Pancreas (tissue), 10 donors: ENCODE measurements at places on chromosomes 5 and 9. TPM values are rescaled to one million over a fixed set of nuclear protein-coding genes. Genes with fewer than 3 reads are reported as not detected.

DNA sequence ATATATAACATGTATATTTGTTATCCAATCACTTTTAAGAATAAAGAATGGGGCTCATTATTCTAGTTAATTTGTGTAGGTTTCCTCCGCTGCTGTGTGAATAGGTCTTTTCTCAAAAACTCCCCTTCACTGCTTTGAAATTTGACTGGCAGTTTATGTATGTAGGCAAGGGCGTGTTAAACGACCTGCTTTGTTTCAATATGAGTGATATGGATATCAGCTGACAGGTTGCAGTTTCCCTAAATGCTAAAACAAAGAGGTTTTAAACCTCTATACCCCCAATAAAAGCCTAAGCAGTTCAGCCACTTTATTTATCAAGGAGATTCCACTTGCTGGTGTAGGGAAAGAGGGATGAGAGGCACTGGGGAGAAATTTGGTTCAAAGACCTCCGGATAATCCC is 159.6 kb downstream of the TMEM167A start:
- no peak for DNase-seq

DNA sequence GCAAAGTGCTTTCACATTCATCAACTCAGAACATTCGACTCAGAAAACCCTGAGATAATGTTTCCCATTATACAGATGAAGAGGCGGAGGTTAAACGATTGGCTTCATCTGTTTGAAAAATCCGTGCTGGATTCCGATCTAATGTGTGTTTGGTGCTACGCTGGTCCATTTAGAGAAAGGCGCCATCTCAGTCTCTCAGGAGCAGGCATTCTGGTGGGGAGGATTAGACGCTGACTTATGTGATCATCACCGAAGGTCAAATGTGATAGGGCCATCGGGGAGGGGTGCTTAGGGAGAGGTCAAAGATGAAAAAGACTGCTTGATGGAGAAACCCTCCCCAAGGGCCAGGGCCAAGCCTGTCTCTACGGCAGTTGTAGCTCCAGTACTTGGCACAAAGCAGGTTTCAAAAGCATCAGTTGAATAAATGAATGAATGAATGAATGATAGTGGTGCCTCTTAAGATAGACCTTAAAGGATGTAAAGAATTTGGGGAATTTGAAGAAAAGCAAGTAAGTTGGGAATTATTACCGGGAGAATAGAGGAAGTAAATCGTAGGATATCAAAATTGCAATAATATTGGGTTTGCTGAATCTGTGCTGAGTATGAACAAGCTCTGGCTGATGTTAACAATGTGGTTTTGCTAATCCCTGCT is 160.6 kb upstream of the SHB start:
- no peak for DNase-seq

Gene DRD1
- polyA plus RNA-seq = 0.21 TPM

GRCh38 chr9:88536951-88537760 is 2.2 kb downstream of the NXNL2 start:
- DNase-seq = no peak

Gene HRCT1
- 0.33 TPM for polyA plus RNA-seq

Gene C9orf153
- polyA plus RNA-seq = 0.42 TPM

Gene PITX1
- polyA plus RNA-seq = 0.15 TPM

- no peak for DNase-seq
Observed at GRCh38 chr5:172864747-172865146, 30.7 kb downstream of the ERGIC1 start.

DNA sequence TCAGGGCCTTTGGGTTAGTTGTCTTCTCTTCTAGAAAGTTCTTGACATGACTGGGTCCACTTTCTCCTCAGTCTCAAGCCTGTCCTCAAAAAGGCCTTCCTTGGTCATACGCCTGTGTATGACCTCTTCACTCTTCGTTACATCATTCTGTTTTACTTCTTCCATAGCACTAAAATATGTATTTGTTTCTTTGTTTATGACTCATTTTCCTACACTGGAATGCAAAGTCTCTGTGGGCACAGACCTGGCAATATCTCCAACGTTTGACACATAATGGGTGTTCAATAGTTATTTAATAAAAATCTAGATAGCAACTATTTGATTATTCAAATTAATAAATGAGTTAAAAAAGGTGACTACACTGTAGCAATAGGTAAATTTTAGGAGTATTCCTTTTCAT is 85.1 kb downstream of the YIPF5 start:
- no peak for DNase-seq

Gene LSM11
- 1.2 TPM for polyA plus RNA-seq

DNA sequence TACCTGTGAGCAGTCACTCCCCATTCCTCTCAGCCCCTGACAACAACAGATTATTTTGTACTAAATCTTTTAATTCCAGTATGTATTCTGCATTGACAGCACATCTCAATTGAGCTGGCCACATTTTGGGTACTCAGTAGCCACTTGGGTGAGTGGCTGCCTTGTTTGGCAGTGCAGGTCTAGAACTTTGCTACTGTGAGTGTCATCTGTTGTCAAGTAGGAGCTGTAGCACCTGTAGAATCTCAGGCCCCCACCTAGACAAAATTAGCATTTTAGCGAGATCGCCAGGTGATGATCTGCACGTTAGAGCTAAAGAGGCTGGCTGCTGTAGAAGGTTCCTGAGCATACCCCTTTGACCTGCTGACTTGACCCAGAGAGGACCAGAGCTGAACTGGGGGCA is 44.4 kb upstream of the CPEB4 start:
- DNase-seq = no peak

DNA sequence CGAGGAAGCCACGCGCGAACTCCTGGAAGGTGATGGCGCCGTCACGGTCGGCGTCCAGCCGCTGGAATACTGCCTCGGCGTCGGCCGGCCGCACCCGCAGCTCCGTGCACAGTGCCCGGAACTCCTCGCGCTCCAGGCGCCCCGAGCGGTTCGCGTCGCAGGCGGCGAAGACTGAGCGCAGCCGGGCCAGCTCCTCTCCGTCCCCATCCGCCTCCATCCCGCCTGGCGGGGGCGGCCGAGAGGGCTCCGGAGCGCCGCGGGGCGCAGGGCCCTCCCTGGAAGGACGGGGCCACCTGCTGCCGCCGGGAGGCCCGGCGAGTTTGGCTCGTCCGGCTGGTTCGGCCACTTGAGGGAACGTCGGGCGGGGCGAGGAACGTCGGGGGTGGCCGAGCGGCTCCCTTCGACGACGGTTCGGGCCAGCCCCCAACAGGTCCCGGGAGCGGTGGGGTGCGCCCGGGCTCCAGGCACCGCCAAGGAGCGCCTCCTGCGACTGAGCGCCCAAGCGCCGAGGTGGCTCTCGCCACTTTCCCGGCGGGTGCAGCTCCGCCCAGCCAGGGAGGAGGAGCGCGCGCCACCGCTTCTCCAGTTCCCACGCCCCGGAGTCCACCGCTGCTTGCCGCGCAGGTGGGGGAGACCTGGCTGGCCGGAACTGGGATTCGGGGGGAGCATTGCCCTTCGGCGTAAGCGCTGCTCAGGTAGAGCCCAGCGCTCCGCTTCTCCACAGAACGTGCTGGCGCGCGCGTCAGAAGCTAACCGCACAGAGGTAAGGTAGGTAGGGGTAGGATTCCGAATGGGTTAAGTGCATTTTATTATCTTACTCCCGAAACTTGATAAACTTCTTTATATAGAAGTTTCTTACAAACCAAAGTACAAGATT is at the start of gene RASEF:
TSS of gene RASEF (minus strand) at position 492 of the 877 bp plus-strand sequence. CDS start at position 217, 275 bp downstream.
- peak; percentile 89 for DNase-seq

DNA sequence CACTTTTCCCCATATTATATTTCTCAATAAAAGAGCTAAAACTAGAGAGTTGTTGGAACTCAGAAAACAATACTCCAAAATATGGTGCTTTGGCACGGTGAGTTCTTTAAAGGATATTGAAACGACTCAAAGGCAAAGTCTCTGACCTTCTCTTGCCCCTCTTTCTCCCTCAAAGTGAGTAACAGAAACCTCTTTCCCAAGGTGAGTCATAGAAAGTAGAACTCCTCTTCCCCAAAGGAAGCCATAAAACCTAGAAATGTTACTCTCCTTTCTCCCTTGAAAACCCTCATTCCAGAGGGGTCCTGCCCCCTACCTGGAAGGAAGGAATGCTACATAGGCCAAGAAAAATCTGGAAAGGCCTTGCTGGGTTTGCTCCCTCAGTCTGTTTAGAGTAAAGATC is 47.5 kb downstream of the RAPGEF6 start:
- no peak for DNase-seq

DNA sequence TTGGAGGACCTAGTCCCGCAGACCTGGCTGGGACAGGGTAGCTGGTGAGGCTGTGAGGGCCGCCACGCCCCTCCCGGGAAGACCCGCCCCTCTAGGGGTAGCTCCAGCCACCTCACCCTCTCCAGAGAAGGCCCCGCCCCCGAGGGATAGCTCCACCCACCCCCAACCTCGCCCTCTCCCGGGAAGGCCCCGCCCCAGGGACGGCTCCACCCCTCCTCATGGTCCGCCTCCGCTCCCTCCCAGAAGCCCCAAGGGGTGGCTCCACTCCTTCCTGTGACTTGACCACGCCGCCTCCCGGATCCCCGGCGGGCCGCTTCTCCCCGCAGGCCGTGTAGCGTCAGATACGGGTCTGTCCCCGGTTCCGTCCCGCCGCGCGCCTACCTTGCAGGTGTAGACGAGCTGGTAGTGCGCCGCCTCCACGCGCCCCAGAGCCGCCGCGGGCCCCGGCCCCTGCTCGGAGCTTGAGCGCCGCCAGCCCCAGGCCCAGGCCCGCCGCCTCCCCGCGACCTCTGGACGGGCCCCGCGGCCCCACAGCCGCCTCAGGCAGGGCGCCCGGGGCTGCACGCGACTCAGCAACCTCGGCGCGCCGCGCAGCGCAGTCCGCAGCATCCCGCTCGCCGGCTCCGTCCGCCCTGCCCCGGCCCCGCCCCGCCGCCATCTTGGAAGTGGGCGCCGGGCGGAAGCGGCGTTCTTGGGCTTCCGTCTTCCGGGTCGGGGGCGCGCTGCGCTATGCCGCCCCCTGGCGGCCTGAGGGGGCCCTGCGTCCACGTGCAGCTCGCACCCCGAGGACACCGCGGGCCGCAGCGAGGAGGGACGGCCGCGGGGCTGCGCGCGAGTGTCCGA is at the start of gene DNLZ:
TSS of gene DNLZ (minus strand) at position 639 of the 843 bp plus-strand sequence. CDS start at position 609, 30 bp downstream.
- DNase-seq = peak; percentile 99

- DNase-seq = no peak
Observed at GRCh38 chr5:10384483-10384882, 31.0 kb downstream of the MARCHF6 start.

DNA sequence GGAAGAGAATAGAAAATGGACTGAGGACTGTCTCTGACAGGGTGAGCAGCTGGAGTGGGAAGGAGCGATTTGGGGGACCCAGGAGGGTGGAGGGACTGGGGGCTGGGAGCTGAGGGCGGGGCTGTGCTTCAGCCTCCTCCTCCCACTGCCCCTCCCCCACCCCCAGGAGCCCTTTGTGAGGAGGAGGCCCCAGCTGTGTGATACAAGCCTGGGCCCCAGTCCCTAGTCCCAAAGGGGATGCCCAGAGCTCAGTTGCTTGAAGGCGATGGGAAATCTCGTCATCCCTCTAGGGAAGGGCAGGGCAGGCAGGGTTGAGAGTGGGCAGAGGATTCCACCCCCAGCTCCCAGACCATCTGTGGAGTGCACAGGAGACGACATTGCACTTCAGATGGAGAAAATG is at the start of gene SPATA31E1:
TSS of gene SPATA31E1 (plus strand) at position 251 of the 400 bp plus-strand sequence. CDS start at position 266, 15 bp downstream.
- DNase-seq = no peak

- DNase-seq = no peak
Observed at GRCh38 chr9:90249094-90249493, 393.5 kb downstream of the DIRAS2 start.

Gene IL5
- not detected for polyA plus RNA-seq

Gene TPRN
- 66.5 TPM for polyA plus RNA-seq

Gene RAI14
- 5.4 TPM for polyA plus RNA-seq

Gene PDCD1LG2
- 0.08 TPM for polyA plus RNA-seq

Gene ARAP3
- 11.9 TPM for polyA plus RNA-seq

Gene ZDHHC11B
- polyA plus RNA-seq = 6.6 TPM

DNA sequence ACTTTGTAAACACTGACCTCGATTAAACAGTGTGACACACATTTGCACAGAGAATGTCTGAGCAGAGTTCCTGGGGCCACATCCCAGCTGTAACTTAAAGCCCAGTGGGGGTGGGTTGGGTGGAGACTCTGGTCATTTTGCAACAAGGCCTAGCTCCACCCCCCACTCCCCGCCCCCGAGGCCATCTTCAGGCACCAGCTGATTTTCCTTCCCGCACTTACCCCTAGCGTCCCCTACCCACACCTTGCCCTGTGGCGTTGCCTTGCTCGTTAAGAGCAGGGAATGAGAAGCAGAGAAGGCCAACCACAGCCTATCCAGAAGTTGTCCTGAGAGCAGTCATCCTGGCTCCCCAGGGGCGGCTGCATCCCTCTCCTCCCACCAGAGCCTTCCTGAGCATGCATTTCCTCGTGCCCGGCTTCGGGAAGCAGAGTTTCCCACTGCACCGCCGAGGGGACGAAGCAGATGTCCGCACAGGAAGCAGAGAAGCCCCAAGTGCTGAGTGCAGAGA is 101.7 kb upstream of the SARDH start:
- DNase-seq = no peak

DNA sequence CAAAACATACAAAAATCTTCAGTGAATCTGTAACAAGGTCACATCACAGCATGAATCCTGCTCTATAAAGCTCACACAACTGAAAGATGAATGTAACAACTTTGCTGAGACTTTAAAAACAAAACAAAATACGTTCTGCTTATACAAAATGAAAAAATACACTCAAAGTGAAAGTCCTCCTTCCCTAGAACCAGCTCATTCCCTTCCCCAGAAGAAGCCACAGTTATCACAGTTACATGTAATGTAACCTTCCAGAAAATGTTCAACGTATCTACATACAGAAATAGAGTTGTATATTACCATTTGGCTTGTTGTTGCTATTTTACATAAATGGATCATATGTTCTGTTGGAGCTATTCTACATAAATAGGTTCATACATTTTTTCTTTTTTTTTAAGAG is 2.6 kb downstream of the AUH start:
- DNase-seq = no peak

- no peak for DNase-seq
Observed at GRCh38 chr5:149114403-149115312, 26.6 kb upstream of the ABLIM3 start.

DNA sequence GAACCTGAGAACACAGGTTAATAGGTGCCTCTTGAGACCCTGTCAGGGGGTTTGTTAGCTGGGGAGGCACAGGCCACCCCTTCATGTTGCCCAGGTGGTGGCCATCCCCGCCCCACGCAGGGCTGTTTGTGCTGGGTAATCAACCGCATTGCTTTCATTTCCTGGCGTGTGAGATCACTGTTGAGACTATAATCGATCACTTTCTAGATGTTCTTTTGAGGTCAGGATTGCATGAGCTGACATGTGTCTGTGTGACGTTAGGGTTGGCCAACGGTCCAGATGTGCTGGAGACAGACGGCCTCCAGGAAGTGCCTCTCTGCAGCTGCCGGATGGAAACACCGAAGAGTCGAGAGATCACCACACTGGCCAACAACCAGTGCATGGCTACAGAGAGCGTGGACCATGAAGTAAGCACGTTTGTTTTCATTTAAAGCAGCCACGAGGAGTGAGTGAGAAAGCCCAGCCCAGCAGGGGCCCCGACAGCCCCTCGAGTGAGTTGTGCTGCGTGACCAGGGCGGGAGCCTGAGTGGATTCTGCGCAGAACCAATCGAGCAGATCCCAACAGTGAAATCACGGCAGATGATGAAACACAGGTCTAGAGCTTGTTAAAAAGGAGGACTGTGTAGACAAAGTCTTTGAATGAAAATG is 115.0 kb upstream of the CACNA1B start:
- DNase-seq = no peak

Gene ALDH1A1
- 275 TPM for polyA plus RNA-seq
